Activated CD8-positive, alpha-beta memory T cell treated with anti-CD3 and anti-CD28 coated beads for 1 hour (primary cell): ENCODE measurements at places on chromosomes 5 and 9.
A peak's percentile ranks its signal among the peaks of the same experiment; 100 is the strongest.

- DNase-seq, result peak; percentile 24
Observed at GRCh38 chr5:154756868-154757813, 2.0 kb downstream of the LARP1 start.

- DNase-seq, result no peak
Observed at GRCh38 chr9:76644171-76644570, 120.1 kb upstream of the PCA3 start.

GRCh38 chr5:101728933-101729332, 567.2 kb downstream of the SLCO4C1 start:
- DNase-seq, result no peak

- DNase-seq, result no peak
Observed at GRCh38 chr9:76571743-76572146, 112.8 kb downstream of the GCNT1 start.

DNA sequence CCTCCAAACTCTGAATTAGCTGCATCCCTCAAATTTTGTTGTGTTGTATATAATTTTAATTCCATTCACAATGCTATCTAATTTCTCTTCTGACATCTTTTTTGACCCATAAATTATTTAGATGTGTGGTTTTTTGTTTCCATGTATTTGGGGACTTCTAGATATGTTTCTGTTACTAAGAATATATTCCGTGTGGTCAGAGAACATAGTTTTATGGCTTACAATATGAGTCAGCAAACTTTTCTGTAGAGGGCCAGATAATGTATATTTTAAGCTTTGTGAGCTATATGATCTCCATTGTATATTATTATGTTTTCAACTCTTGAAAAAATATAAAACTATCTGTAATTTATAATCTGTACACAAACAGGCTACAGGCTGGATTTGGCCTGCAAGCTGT, 33.4 kb downstream of the MVB12B start:
- no peak for DNase-seq

GRCh38 chr9:100213730-100214477, 114.9 kb downstream of the INVS start:
- no peak for DNase-seq
